ENCODE measurements at places on chromosomes 5 and 9.

GRCh38 chr5:57082441-57083067 is 91.3 kb upstream of the GPBP1 start:
- ATAC-seq = no peak

DNA sequence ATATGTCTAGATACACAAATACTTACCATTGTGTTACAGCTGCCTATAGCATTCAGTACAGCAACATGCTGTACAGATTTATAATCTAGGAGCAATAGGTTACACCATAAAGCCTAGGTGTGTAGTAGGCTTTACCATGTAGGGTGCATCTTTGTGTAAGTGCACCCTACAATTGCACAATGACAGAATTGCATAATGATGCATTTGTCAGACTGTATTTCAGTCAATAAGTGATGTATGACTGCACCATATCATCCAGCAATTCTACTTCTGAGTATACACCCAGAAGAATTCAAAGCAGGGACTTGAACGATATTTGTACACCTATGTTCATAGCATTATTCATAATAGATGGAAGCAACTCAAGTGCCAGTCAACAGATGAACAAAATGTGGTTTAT is 100.4 kb upstream of the SLC44A1 start:
- no peak for ATAC-seq

DNA sequence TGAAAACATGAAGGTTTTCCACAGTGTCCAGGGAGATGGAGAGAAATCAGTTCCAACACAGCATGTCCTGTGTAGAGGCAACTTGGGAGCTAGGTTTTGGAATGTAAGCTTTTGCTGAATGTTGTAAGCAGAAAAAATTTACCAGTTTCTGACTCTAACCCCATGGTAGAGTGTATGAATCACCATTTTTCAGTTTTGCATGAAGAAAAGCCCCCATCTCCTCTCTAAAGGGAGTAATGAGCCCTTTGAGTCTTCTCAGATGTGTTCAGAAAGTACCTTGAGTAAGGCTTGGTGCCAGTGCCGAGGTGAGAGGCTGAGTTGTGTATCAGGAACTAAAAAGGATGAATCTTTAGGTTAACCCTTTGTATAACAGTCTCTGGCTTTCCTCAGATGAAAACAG is 96.2 kb downstream of the ADRB2 start:
- ATAC-seq = peak; percentile 41

GRCh38 chr9:69916950-69917349 is 96.3 kb downstream of the CFAP95 start:
- no peak for ATAC-seq

DNA sequence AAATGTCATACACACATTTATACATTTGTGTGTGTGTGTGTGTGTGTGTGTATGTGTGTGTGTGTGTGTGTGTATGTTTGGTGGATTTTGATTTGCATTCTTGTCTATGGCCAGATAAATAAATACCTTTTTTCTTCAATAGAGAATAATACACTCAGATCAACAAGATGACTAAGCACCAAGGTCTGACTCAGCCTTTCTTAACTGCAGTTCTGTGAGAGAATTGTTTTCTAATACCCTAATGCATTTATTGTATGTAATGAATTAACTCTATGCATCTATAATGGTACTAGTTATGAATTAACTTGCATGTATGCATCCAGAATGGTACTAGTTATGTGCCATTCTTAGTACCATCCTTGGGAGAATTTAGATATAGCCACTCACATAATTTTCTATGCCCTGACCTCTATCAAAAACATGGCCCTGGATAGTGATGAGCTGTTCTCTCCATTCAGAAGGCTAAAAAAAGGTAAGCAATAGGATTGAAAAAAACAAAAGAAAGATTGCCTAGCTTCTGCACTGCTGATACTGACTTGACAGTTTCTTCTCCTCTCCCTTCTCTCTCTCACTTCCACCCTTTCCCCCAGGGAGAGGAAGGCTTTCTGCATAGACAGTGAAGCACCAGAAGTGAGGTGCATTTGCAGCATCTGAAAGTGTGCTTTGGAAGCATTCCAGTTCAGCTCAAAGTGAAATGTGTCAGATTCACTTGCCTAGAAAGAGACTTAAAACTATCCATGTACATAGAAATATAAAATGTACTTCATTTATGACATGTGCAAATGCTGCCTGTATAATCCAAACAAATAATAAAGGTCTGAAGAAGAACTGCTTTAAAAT is 55.1 kb upstream of the CCDC112 start:
- ATAC-seq = no peak

- ATAC-seq = peak; percentile 28
Observed at GRCh38 chr5:80959768-80960442, at the start of gene RASGRF2. Gene RASGRF2 (plus strand): TSS chr5:80960363. CDS start chr5:80960739, 376 bp downstream.

DNA sequence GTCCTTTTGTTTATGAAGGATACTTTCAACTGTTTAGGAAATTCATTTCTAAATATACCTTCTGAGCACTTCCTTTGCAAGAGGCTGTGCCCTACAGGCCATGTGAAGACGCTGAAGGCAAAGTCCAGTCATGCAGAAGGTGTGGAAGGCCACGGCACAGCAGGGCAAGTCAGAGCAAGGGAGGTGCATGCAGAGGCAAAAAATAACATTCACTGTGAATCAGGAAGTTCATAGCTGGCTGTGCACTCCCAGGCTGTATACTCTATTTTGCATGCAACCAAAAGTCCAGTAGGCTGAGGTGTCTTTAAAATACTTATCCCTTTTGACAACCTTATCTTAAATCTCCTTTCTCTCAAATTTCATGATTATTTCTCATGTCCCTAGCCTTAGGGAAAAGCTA is 50.3 kb downstream of the GNAQ start:
- no peak for ATAC-seq

GRCh38 chr9:116987721-116988485 is 300.8 kb downstream of the TRIM32 start:
- no peak for ATAC-seq

- no peak for ATAC-seq
Observed at GRCh38 chr5:59873113-59873512, 20.4 kb downstream of the PDE4D start.

DNA sequence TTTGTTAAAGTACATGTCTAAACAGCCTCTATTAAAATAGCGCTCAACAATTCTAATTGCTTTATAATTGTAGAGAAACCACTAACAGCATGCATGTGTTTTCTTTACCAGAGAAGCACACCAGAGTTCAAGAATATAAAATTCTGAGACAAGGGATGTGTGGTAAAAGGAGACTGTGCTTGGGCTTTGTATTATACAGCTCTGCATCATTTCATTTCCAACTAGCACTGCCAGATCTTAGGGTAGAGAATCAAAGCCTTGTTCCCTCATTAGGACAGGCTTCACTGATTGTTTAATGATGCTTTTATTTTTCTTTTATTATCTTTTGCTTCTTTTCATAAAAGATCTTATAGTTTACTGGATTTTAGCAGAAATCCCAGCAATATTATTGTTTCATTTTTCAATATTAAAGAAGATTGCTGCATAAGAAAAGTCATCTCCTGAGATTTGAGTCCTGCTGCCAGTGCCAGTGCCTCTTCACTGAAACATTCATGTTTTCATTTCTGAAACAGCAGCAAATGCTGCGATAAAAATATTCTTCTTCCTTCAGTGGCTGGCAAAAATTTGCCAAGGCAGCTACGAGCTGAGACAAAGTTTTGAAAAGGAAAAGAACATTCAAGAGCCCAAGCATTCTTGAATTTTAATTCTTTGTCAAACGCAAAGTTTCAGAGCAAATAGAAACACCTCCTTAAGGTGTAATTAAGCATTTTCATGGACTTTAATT is 491.0 kb upstream of the PIK3R1 start:
- no peak for ATAC-seq

DNA sequence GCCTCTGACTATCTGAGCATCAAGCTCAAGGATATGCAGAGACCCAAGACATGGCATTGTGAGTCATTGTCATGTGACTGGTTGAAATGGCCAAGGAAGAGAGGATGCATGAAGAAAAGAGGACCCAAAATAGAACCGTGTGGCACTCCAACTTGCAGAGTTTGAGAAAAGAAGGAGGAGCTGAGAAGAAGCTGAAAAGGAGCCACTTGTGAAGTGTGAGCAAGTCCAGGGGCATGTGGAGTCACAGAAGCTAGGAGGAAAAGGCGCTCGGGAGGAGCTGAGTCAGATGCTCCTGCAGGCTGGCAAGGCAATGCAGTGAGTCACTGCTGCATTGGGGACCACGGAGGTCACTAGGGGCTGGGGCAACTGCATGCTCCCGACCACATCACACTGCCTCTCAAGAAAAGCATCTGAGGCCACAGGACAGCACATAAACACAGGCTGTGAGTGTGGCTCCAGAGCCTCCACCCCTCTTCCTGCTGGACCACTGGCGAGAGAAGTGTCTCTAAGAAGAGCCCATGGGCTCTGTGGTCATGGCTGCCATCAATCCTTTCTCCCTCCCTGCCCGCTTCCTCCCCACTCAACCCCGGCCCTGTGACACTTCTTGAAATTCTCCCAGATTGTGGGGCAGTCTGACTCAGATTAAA is 197.6 kb downstream of the DRD1 start:
- no peak for ATAC-seq

DNA sequence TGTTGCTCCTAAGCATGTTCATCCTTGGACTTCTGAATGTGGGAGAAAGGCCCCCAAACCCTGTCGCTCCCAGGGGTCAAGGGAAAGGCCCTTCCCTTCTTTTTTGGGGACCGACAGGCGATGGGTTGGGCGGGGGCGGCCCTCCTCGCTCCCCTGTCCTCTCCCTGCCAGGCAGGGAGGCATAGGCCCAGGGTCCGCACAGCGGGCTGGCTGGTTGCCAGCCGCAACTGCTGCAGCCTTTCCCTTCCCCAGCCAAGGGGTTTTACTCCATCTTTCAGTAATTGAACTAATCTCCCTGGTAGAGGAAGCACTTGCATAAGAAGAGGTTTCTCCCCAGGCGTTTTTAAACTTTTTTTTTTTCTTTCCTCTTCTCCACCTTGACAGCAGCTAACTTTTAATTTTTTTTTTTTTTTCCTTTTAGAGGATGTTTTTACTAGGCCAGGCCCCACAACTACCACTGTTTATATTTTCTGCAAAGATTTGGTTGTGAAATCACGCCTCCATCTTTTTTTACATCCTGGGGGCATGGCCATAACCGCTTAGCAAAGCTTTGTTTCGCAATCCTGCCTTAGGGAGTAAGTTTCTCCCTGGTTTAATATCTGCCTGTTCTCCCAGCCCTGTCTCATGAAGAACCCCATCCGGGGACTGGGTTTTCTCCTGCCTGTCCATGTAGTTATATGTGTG is 216.9 kb upstream of the ZNF608 start:
- no peak for ATAC-seq

GRCh38 chr5:141199359-141200235 is at the start of gene PCDHB11:
Gene PCDHB11 (plus strand): TSS chr5:141199627. CDS start chr5:141199775, 148 bp downstream.
- ATAC-seq = no peak

- ATAC-seq = no peak
Observed at GRCh38 chr9:78932849-78933627, 636.1 kb downstream of the PSAT1 start.

DNA sequence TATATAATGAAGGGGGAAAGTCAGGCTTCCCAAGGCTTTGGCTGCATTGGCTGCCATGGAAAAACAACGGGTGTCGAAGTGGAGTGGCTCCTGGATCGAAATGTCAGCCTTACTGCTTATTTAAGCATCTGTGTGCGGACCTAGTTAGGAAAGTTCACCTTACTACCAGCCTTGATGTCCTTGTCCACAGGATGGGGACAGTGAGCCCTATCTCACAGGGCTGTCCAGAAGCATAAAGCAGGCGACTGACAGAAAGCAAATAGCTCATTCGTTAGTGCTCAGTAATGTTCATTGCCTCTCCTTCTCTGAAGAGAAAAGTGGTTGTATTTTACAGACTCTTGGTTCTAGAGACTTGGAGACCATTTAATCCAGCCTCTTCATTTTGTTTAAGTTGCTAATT is 81.5 kb upstream of the NIPAL4 start:
- no peak for ATAC-seq

GRCh38 chr5:89850513-89850865 is 559.1 kb downstream of the CETN3 start:
- ATAC-seq = no peak

DNA sequence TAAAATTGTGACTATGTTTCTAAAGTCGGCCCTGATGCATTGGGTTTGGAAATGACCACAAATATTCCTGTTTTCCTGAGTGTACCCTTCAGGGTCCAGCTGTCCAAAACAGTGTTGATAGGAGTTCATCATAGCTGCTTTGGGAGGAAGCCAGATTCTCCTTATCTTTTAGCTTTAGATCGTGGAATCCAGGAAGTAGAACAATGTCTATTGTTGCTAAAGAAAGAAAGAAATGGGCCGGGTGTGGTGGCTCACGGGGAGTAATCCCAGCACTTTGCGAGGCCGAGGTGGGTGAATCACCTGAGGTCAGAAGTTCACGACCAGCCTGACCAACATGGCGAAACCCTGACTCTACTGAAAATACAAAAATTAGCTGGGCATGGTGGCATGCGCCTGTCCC is 9.5 kb downstream of the CAVIN4 start:
- no peak for ATAC-seq

DNA sequence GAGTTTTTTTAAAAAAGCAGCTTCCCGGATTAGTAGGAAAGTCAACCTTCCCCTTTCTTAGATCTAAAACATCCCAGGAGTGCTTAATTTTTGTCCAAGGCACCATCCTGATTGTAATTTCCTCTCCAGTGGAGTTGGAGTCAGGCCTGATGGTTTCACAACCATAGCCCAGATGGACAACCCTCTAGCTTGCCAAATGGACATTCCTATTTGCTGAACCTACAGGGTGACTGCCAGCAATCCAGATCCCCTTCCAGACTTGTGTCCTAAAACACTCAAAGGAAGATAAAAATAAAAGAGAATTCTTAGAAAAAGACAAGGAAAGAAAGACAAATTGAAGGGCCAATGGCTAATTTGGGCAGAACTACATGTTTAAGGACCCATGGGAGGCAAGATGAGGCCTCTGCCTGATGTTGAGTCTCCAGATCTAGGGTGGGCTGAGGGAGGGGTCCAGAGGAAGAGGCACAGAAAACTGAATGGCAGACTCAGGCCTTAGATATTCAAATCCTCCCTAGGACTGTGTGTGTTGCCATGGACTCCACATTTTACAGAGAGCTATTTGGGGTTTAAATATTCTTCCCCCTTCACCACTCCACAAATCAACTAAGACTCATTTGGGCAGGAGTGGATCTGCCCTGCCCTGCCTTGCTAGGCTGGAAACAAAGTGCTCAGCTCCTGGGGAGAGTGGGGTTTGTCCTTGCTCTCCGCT is 38.5 kb upstream of the SLC44A1 start:
- ATAC-seq = no peak

DNA sequence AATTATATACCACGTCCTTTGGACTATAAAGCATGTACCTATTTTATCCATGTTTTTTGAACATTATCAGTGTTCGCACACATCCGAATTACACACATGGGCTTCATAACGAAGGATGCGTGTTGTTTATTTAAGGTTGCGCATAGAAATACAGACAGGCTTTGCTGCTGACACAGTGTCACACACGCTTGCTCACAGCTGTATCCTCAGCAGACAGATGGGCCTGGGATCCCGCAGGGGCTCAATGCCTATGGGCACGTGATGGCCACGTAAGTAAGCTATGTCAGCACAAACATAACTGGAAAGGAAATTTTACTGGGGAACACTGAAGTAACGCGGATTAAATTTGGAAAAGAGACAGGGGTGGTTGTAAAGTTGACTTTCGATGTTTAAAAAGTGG is 76.6 kb downstream of the OTULIN start:
- no peak for ATAC-seq

All from activated CD4-positive, CD25-positive, alpha-beta regulatory T cell treated with anti-CD3 and anti-CD28 coated beads, Interleukin-2, amount 50 U/mL, for 24 hours (primary cell).